ENCODE measurements at places on chromosomes 12 and 14. TPM values are rescaled to one million over a fixed set of nuclear protein-coding genes. Genes with fewer than 3 reads are reported as not detected.

The PCED1B gene
- total RNA-seq = 1.2 TPM

The BHLHE41 gene
- 3.2 TPM for total RNA-seq

The GPR84 gene
- total RNA-seq = not detected

The RNF212B gene
- total RNA-seq = not detected

The ACRBP gene
- 0.23 TPM for total RNA-seq

The TAS2R14 gene
- 2.5 TPM for total RNA-seq

The OTUB2 gene
- 1.5 TPM for total RNA-seq

The P2RX7 gene
- total RNA-seq = 5.4 TPM

The LRRC9 gene
- total RNA-seq = not detected

The SLCO1A2 gene
- not detected for total RNA-seq
